Naive B cell (primary cell): ENCODE measurements at places on chromosomes 1 and 21. TPM values are rescaled to one million over a fixed set of nuclear protein-coding genes. Genes with fewer than 3 reads are reported as not detected.

GRCh38 chr1:200694738-200695137 lies 25.0 kb upstream of the DDX59 start:
- no peak for DNase-seq

DNA sequence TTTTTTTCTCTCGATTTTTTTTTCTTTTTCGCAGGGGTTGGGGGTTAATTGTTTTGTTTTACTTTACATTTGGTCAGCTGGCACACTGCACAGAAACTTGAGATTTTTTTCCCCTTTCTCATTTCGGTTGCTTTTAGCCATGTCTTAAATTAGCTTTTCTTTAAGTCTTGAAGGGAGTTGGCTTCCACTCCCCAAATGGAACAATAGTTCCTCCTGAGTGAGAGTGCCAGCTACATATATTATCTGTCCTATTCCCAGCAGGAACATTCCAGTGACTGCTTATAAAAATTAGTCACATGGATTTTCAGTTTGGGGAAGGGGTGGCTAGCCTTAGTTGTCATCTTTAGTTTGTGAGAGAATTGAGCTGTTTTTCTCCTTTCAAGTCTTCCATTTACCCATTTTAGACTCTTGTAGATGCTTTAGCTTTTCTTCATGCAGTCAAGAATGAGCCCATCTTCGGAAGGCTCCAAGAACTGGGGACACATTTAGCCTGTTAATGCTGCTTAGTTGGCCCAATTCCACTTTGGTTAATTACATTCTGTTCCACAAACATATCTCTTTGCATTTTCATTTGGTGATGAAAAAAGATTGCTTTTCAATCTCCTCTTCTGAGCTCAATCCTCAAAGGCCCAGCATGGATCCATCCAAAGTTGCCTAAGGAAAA lies 510.1 kb upstream of the CXADR start:
- no peak for DNase-seq

- no peak for DNase-seq
Observed at GRCh38 chr21:16330908-16331268, 601.1 kb downstream of the USP25 start.

DNA sequence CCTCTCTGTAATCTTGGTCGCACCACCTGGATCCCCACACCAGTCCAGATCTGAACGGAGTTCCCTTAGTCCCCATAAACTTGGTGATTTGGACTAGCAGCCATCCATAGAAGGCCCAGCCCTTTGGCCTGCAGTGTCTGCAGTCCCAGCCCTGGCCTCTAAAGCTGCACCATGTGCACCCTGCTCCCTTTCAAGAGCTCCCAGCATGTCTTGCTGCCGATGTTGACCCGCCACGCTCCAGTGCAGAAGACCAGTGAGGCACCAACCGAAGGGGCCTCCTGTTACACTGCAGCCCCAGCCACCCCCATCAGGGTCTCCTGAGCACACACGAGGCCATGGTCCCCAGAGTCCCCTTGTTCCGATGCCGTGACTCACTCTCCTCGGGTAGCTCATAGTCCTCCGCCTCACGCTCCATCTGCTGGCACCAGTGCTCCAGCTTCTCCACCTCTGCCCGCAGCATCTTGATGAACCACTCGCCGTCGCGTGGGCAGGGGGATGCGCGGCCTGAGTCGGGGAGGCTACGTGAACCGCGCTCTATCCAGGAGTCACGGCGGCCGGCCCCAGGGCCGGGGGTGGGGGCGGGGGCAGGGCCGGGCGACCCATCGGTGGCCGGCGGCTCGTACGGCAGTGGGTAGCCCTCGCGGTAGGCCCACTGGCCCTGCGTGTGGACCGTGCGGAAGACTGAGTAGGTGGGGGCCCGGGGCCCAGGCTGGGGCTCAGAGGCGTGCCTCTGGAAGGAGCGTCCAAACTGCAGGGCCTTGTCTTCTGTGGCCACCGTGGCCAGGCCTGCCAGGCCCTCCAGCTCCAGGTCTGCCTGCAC lies 8.9 kb upstream of the SMIM12 start:
- DNase-seq = no peak

- no peak for DNase-seq
Observed at GRCh38 chr1:55669293-55669692, 454.1 kb upstream of the USP24 start.

GRCh38 chr1:59007820-59008598 lies 224.2 kb upstream of the JUN start:
- DNase-seq = peak; percentile 48

DNA sequence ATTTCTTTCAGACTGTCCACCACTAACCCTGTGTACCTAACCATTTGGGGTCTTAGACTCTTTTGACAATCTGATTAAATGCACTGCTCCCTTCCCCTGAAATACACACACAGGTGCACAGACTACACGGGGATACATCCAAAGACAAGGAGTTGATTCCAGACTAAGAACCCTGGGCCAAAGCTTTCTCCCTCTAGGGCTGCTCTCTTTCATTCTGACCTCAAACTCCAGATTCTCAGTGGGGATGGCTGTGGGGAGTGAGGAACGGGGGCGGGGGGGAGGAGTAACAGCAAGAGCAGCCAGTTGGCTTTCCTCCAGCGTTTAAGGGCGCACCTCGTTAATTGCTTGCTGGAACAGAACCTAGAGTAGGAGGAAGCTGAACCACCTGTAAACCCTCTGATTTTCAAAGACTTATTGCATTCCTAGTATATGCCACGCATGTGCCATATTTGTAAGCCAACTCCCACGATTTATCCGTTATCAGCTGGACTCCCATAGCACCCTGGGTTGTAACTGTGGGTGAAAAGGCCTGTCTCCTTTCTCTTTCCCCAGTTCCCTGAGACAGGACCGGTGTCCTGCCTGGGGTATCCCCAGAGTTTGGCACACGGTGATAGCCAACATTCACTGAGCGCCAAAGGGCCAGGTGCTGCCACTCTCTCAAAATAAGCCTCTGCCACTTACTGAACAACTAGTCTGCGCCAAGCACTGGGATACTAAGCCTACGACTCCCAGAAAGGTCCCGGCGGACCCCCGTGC lies 920 bp downstream of the MTHFR start:
- DNase-seq = peak; percentile 38

DNA sequence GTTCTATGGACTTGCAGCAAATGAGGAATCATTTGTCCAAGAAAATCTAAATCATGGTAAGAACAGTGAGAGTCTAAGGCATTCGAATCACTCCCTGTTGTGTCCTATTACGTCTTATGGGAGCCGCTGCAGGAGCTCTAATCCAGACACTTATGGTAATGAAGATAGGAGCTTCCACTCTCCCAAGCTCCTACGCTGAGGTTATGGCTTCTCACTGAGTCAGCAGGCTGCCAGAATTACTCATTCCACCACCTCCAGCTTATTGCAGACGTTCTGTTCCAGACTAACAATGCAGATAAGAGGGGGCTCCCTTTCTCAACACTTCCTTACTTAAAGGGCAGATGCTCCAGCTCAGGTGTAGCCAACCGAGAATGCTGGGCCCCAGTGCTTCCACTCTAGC lies 212.6 kb downstream of the GREM2 start:
- DNase-seq = no peak

DNA sequence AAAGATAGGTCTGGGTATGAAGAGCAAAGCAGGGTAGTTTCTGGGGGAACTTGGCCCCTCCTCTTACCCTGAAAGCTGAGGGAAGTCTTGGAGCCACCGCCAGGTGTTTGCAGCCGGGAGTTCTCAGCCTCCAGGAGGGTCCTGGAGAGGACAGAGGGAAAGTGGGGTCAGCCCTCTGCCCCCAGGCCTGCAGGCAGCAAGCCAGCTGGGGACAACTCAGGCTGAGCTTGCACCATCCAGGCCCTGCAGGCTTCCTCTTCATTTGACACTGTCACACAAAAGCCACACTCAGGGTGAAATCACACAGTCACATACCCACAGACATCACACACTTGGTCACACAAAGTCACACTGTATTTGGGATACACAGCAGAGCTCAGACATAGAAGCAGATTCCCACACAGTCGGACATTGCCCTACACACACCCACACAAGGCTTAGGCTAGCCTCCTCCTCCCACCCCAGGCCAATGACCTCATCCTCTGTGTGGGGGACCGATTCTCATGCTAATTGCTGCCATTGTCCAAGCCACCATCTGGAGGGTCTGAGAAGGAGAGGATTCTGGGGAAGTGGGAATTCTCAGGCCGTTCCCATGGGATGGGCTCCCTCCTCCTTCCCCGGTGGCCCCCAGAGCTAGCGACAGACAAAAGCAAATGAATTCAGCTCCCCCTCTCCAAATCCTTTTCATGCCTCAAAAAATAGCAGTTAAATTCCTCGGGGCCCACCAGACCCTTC lies 3.7 kb downstream of the NES start:
- no peak for DNase-seq

GRCh38 chr1:70504176-70504820 lies 93.2 kb downstream of the CTH start:
- DNase-seq = no peak

GRCh38 chr1:21696931-21697330 lies 27.8 kb upstream of the RAP1GAP start:
- no peak for DNase-seq

- no peak for DNase-seq
Observed at GRCh38 chr1:203039609-203040512, 13.6 kb downstream of the PPFIA4 start.

DNA sequence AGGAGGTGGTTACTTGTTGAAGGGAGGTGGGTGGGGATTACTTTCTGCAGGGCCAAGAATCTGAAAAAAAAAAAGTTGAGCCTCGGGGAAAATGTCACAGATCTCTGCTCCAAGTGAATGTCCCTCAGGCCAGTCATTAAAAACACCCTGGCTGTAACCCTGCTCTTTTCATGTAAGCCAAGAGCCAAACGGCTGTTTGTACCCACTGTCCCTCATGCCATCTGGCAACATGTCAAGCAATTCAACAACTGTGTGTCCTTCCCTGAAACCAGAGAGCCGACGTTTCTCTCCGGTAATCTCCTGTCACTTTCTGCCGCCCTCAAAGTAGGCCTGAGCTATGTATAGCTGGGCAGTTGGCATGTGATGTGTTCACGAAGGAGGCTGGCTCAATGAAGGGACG lies 14.7 kb downstream of the CASQ2 start:
- no peak for DNase-seq

GRCh38 chr1:14429577-14429976 lies 168.9 kb upstream of the KAZN start:
- DNase-seq = no peak

GRCh38 chr1:16156848-16157495 lies 1.1 kb upstream of the EPHA2 start:
- no peak for DNase-seq

DNA sequence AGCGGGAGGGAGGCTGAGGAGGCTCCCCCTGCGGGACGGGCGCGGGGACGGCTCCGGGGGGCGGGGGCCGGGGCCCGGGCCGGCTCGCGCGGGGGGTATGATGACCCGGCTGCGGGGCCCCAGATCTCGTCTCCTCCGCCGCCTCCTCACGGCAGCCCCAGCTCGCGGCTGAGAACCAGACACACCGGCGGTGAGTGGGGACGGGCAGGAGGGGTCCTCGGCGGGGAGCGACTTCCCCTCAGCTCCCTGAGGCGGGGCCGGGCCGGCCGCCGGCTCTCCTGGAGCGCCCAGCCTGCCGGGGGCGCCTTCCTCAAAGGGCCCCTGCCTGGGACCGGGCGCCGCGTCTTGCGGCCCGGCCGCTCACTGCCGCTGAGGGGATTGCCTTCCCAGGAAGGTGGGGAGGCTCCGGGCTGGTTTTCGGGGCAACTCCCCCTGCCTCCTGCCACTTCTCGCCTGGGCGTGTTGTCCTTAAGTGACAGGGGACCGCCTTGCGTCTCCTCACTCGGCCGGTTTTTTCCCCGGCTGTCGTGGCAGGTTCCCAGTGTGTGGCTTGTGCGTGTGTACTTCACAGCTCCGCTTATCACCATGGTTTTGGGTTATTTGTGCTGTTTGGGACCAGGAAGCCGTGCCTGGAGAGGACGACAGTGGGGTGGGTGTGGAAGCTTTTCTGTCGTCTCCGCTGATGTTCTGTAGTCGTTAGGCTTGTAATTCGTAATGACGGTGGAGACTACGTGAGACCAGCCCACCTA lies 800 bp downstream of the HIPK1 start:
- DNase-seq = peak; percentile 68

DNA sequence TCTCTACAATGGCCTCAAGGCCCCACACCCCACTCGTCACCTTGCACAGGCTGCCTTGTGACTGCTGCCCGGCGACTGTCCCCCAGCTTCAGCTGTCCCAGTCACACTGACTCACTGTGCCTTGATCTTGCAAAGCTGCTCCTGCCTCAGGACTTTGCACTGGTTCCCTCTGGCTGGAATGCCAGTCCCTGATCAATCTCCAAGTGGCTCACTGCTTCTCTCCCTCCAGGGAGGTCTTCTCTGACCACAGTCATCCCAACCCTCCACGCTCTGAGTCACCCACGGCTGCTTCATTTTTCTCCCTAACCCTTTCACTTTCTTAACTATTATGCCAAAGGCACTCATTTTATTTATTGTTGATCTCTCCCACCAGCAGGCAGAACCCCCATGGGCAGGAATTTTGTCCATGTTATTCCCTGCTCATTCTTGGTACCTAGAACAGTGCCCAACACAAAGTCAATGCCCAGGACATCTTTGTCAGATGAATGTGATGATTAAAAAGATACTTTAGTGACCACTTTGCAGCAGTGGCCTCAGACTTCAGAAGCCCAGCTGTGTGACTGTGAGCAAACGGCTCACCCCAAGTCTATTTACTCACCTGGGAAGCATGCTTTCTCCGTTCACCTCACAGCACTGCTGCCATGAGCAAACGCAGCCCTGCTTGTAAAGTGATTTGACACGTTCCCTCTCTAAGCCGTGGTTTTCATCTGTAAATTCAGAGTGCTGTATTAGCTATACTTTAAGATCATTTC lies 53.4 kb downstream of the ZBTB18 start:
- no peak for DNase-seq

GRCh38 chr1:150017206-150017750 lies 6.8 kb upstream of the OTUD7B start:
- no peak for DNase-seq

DNA sequence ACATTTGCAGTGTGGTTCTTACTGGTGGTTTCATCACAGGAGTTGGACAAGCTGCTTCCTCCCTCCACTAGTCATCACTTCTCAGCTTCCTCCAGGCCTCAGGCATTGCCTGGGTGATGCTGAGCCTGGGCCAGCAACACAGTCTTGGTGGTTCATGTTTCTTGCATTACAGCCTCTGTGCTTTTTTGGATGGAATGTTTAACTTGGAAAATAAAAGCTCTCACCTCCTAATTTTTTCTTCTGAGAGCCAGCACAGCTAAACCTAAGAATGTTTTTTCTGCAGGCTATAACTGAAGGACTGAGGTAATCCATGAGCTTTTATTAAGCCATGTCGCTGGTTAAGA lies 66.1 kb upstream of the RHOU start:
- DNase-seq = no peak

The CTTNBP2NL gene
- polyA plus RNA-seq = 1.3 TPM

The SPRR4 gene
- polyA plus RNA-seq = not detected

The KCNAB2 gene
- polyA plus RNA-seq = 10.2 TPM

The HPDL gene
- 0.81 TPM for polyA plus RNA-seq

The KIAA0040 gene
- 181 TPM for polyA plus RNA-seq

The COX20 gene
- polyA plus RNA-seq = 56.7 TPM

The LEFTY1 gene
- polyA plus RNA-seq = not detected

The DIO1 gene
- polyA plus RNA-seq = not detected

The OLFML3 gene
- not detected for polyA plus RNA-seq

The GBP6 gene
- polyA plus RNA-seq = not detected

The HCRTR1 gene
- not detected for polyA plus RNA-seq

The ADGRL2 gene
- polyA plus RNA-seq = not detected
